ENCODE measurements at places on chromosomes 4 and X.

- no peak for DNase-seq
Measured at GRCh38 chr4:70914631-70915030, 12.5 kb downstream of the MOB1B start.

GRCh38 chrX:140765043-140765784 lies 55.7 kb downstream of the LINC00632 start:
- no peak for DNase-seq

- DNase-seq: no peak
Measured at GRCh38 chr4:82428526-82428968, 1.7 kb downstream of the HNRNPDL start.

DNA sequence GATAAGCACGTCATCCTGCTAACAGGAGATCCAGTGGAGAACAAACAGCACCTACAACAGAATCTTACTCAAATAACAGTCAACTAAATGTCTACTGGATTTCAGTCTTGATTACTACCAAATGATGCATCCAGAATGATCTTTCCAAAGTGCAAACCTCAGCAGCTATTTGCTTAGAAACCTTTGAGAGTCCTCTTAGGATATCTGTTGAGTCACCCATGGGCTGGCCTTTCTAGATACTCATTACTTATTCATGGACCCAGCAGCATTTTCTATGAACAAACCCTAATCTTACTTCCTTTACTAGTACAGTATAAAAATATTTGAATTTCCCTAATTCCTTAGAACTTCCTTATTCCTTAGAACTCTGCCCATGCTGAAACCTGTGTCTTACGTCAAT lies 118.5 kb upstream of the PABPC4L start:
- DNase-seq: no peak

- DNase-seq: no peak
Measured at GRCh38 chr4:181933471-181933870, 309.7 kb upstream of the TENM3 start.

- peak; percentile 69 for DNase-seq
Measured at GRCh38 chrX:154308108-154308946, 12.7 kb downstream of the TKTL1 start.

DNA sequence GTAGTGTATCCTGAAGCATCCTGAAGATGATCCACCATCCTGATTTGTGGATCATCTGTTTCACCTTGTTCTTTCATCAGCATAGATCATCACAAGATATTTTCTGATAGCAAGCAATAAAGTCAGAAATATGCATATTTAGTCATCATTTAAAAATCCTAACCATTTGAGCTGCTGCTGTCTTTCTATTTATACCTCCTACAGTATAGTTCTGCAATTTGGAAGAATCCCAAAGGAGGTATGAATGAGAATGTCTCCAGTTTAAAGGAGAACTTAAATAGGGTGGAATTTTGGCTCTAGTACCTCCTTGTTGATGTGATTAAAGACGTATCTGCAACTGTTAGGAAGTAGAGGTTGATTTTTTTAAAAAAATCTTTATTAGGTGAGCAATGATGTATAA lies 7.6 kb downstream of the SLC25A14 start:
- DNase-seq: no peak

- DNase-seq: no peak
Measured at GRCh38 chr4:144787365-144788258, 141.7 kb downstream of the HHIP start.

- no peak for DNase-seq
Measured at GRCh38 chr4:151809716-151810115, 48.9 kb upstream of the GATB start.

- no peak for DNase-seq
Measured at GRCh38 chrX:68710870-68711576, 63.6 kb downstream of the STARD8 start.

- no peak for DNase-seq
Measured at GRCh38 chrX:154373340-154374306, 811 bp downstream of the FLNA start.

DNA sequence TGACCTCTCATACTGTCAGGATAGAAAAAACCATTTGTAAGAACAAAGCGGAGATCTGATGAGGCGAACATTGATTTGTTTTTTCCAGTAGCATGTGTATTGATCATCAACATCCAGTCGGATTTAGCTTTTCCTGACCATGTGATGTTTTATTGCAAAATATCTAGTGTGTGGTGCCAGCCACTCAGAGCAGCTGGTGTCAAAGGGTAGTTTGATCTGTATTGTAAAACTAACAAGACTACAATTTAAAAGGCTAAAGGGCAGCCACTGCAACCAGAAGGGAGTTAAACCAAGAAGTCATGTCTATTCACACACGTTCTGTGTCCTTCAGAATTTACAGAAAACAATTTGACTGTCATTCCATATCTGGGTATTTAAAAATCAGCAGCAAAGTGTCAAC lies 719.0 kb upstream of the FRG1 start:
- no peak for DNase-seq

DNA sequence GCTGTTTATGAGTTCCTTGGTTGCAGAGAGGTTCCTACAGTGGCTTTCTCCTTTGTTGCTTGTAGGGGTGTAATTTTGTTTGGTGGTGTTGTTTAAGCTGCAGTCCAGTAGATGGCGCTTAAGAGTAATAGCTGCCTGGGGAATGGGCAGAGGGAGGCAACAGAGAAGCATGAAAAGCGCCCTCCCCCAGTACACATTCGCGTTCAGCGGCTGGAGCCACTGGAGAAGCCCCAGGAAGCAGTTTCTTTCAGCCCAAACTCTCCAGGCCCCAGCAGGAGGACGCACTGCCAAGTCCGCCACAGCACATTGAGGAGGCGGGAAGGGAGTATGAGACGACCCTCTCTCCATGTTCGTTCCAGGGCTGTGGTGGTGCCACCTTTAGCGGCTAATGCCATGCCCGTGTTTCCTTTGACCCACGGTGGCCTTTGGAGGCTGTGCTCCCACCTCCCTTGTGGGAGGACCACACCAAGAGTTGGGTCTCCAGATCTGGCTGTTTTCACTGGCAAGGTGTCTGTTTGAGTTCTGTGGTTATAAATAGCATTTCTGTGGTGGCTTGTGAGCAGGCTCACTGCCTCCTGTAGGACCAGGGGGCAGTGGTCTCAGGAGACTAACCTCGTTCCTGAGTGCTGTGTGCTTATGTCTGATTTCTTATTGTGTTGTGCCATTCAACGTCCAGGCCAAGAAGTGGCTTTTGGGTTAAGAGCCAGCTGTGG lies 252.3 kb downstream of the ARHGAP10 start:
- DNase-seq: no peak

- no peak for DNase-seq
Measured at GRCh38 chr4:142354794-142355420, 491.2 kb downstream of the INPP4B start.

DNA sequence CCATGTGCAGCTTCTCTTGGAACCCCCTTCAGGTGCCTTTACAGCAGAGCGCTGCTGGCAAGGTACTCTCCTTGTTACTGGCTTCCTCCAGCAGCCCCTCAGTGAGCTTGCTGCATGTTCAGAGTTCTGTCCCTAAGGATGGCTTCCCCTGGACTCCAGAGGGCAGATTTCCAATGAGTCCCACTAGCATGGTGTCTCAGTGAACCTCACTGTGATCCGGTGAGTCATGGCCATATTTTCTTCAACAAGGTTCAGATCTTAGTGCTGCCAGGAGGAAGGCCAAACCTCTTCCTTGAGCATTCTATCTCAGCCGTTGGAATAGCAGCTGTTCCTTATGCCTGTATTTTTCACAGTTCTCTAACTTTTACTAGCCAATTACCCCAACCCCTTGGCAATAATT lies 98.8 kb downstream of the CASK start:
- DNase-seq: no peak

- DNase-seq: no peak
Measured at GRCh38 chr4:119068529-119068962, 67.1 kb upstream of the MYOZ2 start.

GRCh38 chr4:158043971-158044618 lies 128.7 kb downstream of the GASK1B start:
- no peak for DNase-seq

DNA sequence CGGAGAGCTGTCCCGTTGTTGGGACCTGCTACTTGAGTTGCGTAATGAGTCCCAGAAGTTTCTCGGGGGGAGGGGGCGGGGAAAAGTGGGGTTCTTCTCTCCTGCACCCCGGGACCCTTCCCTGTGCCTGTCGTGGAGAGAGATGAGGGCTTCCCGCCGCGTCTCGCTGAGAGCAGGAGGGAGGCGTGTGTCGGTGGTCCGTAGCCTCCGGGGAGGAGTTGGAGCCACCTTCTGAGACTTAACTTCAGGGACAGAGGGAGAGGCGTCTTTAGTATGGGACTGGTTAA lies 698 bp downstream of the AFF1 start:
- DNase-seq: no peak

GRCh38 chr4:24443200-24443599 lies 141.2 kb downstream of the DHX15 start:
- DNase-seq: no peak

Data from stimulated activated CD4-positive, alpha-beta T cell treated with anti-CD3 and anti-CD28 coated beads, Interleukin-2, amount 100 ng/mL, for 4 hours (primary cell).